Renal pelvis (tissue), 12 donors: ENCODE measurements at places on chromosomes 3 and 15. TPM values are rescaled to one million over a fixed set of nuclear protein-coding genes. Genes with fewer than 3 reads are reported as not detected.

GRCh38 chr3:183159333-183159732, 3.2 kb downstream of the LAMP3 start:
- DNase-seq, result no peak

DNA sequence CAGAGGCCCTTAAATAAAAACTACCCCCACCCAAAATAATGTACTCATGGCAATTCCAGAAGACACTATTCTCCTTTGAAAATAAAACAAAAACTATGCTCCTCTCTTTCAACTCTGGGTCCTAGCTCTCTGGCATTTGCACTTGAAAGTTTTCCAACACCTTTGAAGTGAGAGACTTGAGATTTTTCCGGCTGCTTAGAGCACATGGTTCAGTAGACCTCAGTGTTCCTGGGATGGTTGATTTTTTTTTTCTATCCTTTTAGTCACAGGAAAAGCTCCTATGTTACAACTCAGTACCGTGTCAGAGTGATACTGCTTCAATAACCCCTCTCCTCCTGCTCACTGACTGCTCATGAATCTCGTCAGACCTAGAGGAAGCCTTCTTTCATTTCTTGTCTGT, 118.3 kb upstream of the TUSC7 start:
- DNase-seq, result no peak

- no peak for DNase-seq
These were observed 915.0 kb upstream of the GBE1 start for GRCh38 chr3:82676356-82677026.

DNA sequence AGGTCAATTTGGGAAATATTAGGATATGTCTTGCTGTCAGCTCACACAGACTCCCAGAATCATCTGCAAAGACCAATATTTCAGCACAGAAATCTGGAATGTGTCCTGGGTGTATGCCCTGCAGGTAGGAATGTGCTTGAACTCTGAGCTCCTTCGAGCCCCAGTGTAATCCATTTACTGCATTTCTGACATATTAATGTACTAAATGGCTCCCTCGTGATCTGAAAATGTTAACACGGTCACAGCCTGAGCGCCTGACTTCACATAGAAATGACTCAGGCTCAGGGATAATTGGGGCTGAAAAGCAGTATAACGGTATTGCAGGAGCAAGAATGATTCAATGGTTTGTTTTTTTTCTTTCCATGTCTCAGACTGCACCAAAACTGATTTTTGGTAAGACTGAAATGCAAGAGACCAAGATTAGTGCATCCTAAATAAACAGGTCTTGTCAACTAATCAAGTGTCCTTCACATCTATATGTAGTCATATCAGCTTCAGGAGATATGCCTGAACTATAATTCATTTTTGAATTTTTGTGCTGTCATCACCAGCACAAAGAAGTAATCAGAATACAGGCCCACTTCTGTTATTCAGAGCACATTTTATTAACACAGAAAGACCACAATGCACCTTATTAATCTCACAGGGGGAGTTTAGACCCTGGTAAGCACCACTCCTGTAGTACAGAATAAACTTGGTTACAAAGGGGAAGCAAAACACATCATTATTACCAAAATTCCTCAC, 49.8 kb downstream of the DCLK3 start:
- no peak for DNase-seq

IL17RB gene
- 16.2 TPM for polyA plus RNA-seq

PTX3 gene
- 2.7 TPM for polyA plus RNA-seq
